ENCODE measurements at places on chromosomes 11 and 22.
A peak's percentile ranks its signal among the peaks of the same experiment; 100 is the strongest.

DNA sequence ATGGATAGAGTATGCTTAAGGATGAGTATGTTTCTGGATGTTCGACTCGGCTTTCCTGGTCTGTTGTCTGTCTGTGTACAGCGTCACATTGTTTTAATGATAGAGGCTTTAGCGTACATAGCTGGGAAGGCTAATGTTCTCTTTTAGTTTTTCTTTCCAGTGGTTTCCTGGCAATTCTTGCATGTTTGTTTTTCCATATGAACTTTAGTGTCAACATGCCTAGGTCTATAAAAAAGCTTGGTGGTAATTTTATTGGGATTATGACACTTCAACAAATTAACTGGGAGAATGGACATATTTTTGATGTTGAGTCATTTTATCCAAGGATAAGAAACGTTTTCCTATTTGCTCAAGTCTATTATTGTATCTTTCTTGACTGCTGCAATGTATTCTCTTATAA is 17.6 kb downstream of the F2 start:
- DNase-seq: no peak

DNA sequence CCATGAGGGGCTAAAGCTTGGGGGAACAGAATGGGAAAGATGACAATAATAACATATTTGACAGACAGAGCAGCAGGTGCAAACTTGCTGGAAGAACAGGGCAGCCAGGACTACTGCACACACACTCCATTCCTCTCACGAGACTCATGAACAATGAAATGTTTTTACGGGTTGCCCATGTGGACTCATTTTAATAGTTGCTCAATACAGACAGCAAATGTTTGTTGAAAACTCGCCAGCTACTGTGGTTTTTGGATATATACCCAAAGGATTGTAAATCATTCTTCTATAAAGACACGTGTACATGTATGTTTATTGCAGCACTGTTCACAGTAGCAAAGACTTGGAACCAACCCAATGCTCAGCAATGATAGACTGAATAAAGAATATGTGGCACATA is 10.3 kb downstream of the SYT13 start:
- DNase-seq: no peak

DNA sequence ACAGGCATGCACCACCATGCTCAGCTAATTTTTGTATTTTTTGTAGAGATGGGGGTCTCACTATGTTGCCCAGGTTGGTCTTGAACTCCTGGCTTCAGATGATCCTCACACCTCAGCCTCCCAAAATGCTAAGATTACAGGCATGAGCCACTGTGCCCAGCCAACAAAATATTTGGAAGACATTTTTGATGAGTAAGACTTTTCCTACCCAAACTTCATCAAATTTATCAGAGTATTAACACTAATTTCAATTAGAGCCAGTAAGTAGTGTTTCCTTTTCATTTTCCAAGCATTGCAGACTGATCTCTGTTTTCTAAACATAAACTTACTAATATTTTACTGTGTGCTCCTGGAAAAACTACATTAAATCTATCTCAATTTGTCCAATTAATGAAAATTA is 1.4 kb upstream of the CRTAM start:
- DNase-seq: no peak

DNA sequence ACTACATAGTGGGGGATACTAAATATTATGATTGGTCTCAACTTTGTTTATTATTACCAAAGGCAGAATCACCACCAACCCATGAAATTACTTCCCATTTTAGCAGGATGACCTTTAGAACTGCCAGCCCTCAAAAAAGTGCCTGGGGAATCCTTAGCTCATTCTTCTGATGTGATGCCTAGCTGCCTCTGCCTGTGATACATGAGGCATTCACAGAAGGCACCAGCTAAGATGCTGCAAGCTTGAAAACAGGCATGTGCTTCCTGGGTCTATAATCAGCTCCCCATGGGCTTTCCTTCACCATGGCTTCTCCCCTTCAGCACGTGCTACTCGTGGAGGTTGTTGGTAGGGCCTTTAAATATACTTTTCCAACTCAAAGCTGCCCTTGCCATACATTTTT is 50.4 kb upstream of the ARHGAP20 start:
- DNase-seq: no peak

DNA sequence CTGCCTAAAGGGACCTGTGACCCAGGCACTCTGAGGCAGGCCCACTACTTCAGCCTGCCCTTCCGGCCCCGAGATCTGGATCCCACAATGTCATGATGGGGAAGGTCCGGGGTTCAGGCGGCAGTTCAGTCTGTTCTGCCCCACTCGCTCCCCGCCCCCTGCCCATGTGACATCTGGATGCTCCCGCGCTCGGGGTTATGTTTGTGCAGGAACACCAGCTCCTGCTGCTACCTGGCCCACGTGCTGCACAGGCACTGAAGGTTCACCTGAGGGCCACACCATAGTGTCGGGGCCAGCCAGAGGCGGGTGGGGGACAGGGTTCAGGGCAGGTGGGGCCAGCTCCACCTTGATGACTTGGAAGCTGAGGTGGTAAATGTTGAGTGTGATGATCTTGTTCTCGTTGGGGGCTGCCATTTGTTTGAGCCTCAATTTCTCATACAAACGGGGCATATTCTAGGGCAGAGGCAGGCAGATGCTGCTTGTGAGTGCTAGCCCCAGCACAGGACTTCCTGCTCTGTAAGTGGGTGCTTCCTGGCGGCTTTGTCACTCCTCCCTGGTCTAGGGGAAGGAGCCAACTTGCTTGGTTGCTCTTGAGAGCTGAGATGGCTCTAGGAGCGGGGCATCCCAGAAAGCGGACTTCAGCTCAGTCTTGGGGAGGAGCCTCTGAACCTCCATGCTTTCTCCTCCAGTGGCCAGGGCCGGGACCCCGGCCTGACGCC is 4.4 kb upstream of the SIPA1 start:
- DNase-seq: no peak

- DNase-seq: no peak
These were observed 86.0 kb downstream of the RASSF10 start for GRCh38 chr11:13094930-13095687.

DNA sequence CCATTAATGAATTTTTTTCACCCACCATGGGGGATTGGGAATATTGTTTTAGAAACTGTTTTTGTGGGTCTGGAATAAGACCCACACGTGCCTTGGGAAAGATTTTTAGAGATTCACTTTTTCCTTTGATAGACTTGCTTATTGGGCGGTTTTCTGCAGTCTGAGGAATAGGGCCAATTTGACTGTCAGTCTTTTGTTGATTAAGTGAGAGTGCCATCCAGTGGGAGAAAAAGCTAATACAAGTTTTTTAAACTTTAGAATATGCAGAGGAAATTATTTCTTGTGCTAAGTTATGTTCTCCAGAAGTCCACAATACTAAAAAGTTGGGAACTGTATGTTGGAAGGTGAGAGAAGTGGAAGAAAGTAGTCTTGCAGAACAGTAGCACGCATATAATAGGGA is 56.1 kb downstream of the PRMT3 start:
- no peak for DNase-seq

DNA sequence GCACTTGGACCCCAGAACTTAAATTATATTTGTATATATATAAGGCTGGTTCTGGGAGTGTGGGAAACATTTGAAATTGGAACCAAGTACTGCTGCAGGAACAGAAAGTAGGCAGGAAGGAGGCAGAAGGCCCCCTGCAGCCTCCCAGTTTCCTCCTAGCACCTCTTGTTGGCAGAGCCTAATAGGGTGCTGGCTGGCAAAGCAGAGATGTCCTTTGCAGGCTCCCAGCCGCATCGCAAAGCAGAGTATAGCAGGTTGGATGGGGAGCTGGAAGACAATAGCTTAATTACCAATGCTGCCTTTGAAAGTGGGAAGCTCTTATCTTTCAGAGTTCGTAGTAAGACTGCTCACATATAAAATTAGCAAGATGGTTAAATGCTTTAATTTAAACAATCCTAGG is 370.8 kb upstream of the C11orf87 start:
- DNase-seq: no peak

- no peak for DNase-seq
These were observed 25.9 kb upstream of the WNT7B start for GRCh38 chr22:46002757-46003270.

- DNase-seq: no peak
These were observed 15.2 kb upstream of the FUT4 start for GRCh38 chr11:94528551-94528950.

DNA sequence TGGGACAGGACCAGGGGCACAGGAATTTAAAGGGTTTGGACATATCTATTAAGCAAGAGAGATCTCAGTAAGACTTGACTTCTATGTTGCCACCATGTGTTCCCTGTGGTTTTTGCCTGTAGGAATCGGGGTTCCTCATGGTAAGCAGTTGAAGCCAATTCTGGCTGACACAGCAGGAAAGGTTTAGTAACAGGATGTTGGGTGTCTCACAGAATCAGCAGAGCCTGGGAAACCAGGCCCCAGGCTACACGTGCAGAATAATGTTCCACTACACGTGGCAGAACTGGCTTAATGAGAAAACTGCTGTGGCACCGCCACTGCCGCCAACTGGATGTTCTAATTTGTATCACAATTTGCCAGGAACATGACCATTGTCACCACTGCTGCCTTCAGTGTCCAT is 264.6 kb upstream of the PLET1 start:
- DNase-seq: no peak

- DNase-seq: no peak
These were observed 3.8 kb upstream of the OR10A5 start for GRCh38 chr11:6841694-6842093.

DNA sequence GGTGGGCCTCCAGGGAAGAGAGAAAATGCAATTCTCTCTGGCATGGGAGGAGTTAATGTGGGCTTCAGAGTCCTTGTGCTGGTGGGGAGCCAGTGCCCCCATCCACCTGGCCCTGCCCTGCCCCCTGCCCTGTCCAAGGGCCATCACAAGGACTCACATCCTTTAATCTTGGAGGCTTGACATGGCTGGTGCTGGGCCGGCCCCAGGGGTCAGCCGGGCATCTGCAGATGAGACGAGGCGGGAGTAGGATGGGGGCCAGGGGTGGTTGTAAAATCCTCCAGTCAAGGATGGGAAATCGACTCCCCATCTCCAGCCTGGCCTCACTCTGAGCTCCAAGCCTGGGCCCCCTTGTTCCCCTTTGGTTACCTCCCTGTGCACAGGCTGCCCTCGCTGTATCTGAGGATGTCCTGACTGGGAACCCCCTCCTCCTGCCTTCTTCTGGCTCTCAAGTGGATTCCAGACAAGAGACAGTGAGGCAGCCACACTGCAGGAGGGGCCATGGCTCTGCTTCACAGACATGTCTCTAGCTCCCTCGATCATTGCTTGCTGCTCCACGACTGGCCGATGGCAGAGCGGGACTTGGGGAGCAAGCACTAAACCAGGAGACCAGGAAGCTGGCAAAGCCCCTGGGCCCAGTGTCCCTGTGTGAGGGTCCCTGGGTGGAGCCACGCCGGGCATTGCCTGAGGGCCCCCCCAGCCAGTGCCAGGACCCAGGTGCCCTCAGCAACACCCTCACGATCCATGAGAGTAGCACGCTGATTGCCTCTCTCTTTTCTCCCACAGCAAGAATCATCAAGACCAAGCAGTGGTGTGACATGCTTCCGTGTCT is 1120.5 kb downstream of the BRD1 start:
- peak; percentile 10 for DNase-seq

GRCh38 chr11:60594998-60595642 is 79.9 kb downstream of the MS4A13 start:
- DNase-seq: no peak

DNA sequence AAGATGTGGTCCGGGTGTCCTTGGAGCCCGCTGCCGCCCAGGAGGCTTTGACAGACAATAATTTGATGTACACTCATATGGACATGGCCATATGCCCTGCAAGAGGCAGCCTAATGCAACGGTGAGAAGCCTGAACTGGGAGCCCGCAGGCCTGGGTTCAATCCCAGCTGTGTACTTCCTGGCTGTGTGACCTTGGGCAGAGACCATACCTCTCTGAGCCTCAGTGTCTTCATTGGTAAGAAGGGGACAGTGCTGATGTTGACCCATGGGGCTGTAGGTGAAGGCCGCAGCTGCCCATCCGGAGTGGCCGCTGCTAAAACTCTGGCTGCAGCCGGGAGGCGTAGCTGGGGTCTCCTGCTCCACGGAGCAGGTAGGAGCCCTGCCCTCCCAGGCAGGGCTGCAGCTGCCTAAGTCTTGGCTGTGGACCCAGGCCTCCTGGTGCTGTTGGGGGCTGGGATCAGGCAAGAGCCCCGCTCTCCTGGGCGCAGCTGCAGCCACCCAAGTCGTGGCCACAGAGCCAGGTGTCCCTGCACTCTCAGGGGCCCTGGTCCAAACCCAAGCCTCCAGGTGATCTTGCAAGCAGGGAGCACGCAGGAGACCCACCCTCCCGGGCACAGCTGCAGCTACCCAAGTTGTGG is 8.9 kb downstream of the IL2RB start:
- no peak for DNase-seq

DNA sequence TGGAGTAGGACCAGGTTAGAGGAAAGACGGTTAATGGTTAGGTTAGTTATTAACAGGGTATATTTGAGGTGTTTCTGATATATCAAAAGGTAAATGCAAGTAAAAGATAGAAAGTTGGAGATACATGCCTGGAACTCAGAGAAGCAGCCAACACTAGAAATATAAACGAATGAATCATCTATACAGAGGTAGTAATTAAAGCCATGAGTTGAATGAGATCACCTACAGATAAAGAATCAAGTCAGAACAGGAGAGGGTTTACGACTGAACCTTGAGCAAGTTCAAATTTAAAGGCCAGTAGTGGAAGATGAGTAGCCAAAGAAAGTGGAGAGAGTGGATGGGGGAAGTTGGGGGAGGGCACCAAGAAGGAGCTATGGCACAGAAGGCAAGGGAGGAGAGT is 73.9 kb downstream of the SPON1 start:
- no peak for DNase-seq

- no peak for DNase-seq
These were observed 1368.2 kb downstream of the FAM181B start for GRCh38 chr11:81365496-81365895.

GRCh38 chr11:2466869-2467694 is 22.3 kb downstream of the KCNQ1 start:
- peak; percentile 46 for DNase-seq

DNA sequence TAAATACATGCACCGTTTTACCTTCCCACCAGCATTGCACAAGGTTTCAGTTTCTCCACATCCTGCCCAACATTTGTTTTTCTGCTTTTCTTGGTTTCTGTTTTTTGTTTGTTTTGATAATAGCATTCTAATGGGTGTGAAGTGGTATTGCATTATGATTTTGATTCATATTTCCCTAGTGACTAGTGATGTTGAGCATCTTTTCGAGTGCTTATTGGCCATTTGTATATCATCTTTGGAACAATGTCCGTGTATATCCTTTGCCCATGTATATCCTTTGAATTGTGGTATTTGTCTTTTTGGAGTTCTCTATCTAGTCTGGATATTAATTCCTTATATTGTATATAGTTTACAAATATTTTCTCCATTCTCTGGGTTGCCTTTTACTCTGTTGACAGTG is 2914.8 kb upstream of the OR11H1 start:
- DNase-seq: no peak

- DNase-seq: no peak
These were observed 251.2 kb downstream of the FAT3 start for GRCh38 chr11:92475819-92476218.

- DNase-seq: no peak
These were observed 74.6 kb downstream of the CELSR1 start for GRCh38 chr22:46462726-46463371.

DNA sequence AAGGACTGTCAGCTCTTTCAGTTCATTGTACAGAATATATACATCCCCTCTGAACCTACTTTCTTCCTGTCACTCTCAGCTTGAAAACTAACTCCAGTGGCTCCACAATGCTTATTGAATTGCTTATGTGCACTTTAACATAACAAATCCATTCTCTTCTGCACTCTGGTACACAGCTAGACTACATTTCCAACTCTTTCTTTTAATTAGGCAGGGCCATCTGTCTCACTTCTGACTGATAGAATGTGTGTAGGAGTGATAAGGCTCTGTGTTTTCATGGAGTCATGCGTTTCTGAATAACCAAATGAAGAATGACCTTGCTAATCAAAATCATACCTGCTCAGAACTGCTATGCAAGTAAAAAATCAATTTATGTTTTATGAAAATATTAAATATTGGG is 278.5 kb upstream of the CCDC179 start:
- no peak for DNase-seq

Data from activated T-cell treated with anti-CD3 and anti-CD28 coated beads, Interleukin-2, amount 50 U/mL, for 1 hour (primary cell).